Stimulated activated CD4-positive, alpha-beta T cell treated with anti-CD3 and anti-CD28 coated beads, Interleukin-1b, Interleukin-23, amount 100 ng/mL, for 1 hour (primary cell): ENCODE measurements at places on chromosomes 3 and 15.

DNA sequence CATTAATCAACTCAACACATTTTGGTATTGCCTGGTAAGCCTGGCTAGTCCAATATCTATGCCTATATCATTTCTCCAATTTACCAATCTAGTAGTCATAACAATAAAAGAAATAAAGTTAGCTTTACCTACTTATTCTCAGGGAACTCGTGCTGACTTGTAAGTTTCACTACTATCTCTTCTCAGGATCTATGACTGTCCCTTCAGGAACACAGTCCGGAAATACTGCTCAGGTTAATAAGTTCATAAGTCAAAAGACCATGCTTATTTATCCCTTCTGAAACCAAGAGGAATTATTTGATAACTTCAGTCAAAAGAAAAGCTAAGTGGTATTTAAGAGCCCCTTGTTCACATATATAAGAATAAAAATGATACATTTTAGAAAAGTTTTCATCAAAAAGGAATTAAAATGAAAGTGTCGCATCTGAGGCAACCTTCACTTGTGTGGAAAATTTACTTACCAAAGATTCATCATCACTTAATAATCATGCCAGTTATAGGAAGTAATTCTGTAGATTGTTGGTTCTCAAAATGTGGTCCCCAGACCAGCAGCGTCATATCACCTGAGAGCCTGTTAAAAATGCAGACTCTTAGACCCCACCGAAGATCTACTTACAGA, 15.5 kb upstream of the THRB start:
- DNase-seq = no peak

DNA sequence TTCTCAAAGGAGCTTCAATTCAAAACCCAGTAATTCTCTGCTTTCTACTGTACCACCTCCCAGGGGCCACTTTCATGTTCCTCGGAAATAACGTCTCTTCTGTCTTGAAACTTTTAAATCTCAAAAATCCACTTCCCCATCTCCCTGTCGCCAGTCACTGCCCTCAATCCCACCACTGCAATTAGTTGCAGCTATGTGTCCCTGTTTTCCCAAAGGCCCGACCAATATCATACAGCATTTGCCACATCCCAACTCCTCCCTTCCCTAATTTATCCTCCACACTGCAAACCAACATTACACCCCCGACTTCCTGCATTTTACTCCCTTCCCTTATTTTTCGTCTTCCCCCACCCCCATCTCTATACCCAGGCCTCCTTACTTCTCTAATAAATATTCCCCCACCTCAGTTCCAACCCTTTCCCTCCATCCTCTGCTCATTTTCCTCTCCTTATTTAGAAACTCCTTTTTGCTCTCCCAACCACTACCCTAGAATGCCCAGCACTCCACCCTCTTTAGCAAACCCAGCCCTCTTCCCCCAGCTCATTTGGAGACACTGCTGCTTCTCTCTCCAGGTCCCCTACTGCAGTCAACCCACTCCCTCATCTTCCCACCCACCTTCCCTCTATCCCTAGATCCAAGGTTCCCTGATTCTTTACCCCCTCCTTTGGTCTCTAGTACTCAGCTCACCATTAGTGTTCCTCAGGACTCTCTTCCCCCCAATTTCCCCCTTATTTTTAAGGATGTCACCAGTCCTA, 1.1 kb downstream of the NPTN start:
- DNase-seq = no peak

- no peak for DNase-seq
Measured at GRCh38 chr3:185215873-185216606, 37.8 kb downstream of the EHHADH start.

- no peak for DNase-seq
Measured at GRCh38 chr3:133992381-133992780, 37.3 kb downstream of the SLCO2A1 start.
